ENCODE measurements at places on chromosomes 13 and 19.

- no peak for DNase-seq
Measured at GRCh38 chr19:33490041-33490451, 31.5 kb downstream of the PEPD start.

DNA sequence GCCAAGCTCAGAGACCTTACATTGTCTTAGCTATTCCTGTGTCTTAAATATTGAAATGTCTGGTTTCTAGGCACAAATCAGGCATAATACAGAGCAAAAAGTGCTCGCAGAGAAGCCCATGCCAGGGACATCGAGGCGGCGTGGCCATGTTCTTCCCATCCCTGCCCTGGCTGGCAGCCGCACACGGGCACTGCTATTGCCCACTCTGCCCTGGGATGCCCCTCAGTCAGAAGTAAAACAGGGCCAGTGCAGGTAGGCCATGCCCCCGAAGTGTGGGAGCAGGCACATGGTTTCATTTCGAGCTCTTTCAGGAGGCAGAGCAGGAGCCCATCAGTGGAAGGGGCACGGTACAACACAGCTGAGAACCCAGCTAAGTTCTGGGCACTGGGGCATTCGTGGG is 113.5 kb downstream of the COL4A1 start:
- no peak for DNase-seq

GRCh38 chr13:41077475-41077874 is 16.2 kb downstream of the WBP4 start:
- no peak for DNase-seq

- DNase-seq = no peak
Measured at GRCh38 chr19:27744926-27745768, 1467.8 kb downstream of the UQCRFS1 start.

DNA sequence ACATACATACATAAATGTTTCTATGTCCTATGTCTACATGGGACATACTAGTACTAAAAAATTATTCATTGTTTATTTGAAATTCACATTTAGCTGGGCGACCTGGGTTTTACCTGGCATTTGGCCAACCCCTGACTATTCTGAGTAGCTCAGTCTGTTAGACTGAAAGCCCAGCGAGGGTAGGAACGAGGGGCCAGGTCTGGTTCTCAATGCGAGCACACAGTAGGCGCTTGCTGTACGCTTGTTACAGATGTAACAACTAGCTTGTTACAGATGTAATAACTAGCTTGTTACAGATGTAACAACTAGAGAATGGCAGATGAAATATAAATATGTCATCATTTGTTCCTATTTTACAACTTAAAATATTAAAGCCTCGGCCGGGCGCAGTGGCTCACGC is 920 bp upstream of the ANO8 start:
- no peak for DNase-seq

DNA sequence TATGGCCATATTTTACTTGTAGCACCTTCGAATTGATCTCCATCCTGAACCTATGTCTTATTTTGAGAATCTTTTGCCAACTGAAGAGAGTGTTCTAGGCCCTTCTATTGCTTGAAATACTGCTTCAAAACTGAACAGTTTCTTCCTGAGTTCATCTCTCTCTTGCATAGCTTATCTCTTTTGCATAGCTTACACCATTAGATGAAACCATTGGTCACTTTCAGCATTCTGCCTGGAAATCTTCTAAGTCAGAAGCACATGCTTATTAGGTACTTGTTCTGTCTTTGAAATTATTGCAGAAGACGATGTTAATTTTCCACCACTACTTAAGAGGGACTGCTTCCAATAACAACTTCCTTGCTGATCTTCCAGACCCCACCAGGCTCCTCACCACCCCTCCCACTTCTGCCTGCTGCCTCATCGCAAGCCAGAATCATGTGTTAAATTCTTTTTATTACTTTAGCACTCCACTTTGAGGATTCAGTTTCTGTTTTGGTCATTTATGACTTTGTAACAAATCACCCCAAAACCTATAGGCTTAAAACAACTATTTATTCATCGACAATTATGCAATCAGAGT is 122.4 kb upstream of the MAB21L1 start:
- no peak for DNase-seq

GRCh38 chr13:102993348-102993747 is 72.9 kb downstream of the SLC10A2 start:
- no peak for DNase-seq

DNA sequence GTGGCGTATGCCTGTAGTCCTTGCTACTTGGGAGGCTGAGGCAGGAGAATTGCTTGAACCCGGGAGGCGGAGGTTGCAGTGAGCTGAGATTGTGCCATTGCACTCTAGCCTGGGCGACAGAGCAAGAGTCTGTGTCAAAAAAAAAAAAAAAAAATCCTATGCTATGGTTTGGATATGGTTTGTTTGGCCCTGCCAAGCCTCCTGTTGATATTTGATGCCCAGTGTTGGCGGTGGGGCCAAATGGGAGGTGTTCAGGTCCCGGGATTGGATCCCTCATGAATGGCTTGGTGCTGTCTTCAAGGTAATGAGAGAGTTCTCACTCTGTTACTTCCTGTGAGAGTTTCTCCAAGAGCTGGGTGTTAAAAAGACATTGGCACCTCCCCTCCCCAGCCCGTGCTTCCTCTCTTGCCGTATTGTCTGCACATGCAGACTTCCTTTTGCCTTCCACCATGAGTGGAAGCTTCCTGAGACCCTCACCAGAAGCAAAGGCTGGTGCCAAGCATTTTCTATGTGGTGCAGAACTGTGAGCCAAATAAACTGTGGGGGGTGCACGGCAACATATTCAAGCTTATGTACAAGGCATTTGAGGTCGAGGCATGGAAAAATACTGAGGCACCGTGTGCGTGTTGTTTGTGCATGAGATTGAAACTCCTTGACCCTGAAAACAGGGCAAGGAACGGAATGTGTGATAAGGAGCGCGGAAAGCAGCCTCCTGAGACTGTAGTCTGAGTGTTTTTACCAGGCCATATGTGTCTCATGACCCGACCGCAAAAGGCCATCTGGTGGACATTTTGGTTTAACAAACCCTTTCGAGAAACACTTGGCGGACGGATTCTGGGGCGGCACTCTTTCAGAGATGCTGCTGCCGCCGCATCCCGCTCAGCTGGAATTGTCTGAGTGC is 7.3 kb downstream of the SIGLEC9 start:
- no peak for DNase-seq
